ENCODE measurements at places on chromosomes 2 and 18.
A peak's percentile ranks its signal among the peaks of the same experiment; 100 is the strongest.

GRCh38 chr18:685438-685837, 27.0 kb downstream of the ENOSF1 start:
- no peak for DNase-seq

GRCh38 chr2:43020296-43020695, 206.1 kb downstream of the ZFP36L2 start:
- DNase-seq = no peak

GRCh38 chr2:18899725-18900124, 310.4 kb upstream of the NT5C1B start:
- no peak for DNase-seq

- DNase-seq = peak; percentile 28
These were observed at the start of gene KCNK3 for GRCh38 chr2:26692279-26692896. Gene KCNK3, plus strand, starts transcription at chr2:26692722. Its CDS starts 154 bp downstream, at chr2:26692876.

- DNase-seq = no peak
These were observed 34.0 kb downstream of the KANSL3 start for GRCh38 chr2:96604104-96604503.

- no peak for DNase-seq
These were observed 269.2 kb downstream of the LRATD1 start for GRCh38 chr2:14901737-14902136.

GRCh38 chr2:235463893-235464292, 29.9 kb upstream of the AGAP1 start:
- DNase-seq = no peak

GRCh38 chr2:204573221-204573620, 27.9 kb downstream of the PARD3B start:
- no peak for DNase-seq

- DNase-seq = no peak
These were observed 399.4 kb downstream of the SOCS6 start for GRCh38 chr18:70688286-70688685.

- peak; percentile 79 for DNase-seq
These were observed at the start of gene ABHD1 for GRCh38 chr2:27123302-27124150. Gene ABHD1, plus strand, starts transcription at chr2:27123815. Its CDS starts 134 bp downstream, at chr2:27123949.

DNA sequence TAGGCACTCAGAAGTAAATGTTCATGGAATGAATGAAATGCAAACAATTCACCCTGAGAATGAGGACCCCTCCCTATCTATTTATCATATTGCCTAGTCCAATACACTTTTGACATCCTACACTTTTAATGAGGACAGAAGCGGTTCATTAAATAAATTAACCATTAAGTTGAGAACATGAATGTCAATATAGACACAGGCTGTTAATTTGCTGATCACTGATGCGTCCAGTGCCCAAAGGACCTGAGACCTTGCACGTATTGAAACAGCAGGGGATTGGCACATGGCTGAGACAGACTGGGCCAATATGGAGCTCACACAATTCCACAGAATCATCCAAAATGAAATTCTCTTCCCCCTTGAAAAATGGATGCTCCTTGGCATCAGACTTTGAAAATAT, 430.0 kb downstream of the SLC4A3 start:
- DNase-seq = no peak

DNA sequence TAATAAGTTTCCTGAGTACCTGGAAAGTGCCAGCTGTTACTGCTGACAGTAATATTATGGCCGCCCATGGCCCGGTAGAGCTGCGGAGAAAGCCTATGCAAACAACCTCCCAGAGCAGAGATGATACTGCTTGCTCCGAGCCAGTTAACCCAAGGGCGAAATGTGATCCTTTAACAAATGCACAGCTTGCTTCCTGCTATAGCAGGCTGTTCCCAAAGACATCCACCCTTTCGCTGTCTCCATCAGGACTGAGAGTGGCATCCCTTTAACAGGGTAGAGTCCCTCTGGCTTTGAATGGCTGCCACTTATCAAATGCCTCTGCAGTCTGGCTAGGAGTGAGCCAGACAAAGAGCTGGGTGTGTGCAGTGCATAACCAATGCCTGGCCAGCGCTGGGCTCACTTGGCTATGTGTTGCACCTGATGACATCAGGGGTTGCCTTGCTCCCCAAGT, 69.7 kb upstream of the DAPL1 start:
- no peak for DNase-seq
